ENCODE measurements at places on chromosomes 6 and 20.

GRCh38 chr20:33475381-33476152 is 14.3 kb upstream of the CBFA2T2 start:
- DNase-seq, result no peak

GRCh38 chr20:5234158-5234557 is 82.6 kb downstream of the PROKR2 start:
- no peak for DNase-seq

- peak; percentile 25 for DNase-seq
These were observed 593 bp upstream of the GSTA3 start for GRCh38 chr6:52910091-52910490.

GRCh38 chr6:153215242-153215641 is 84.2 kb upstream of the RGS17 start:
- DNase-seq, result no peak

GRCh38 chr20:45629496-45630100 is at the start of gene WFDC10A:
WFDC10A (plus strand) TSS chr20:45629739; CDS start chr20:45629814, 75 bp downstream.
- DNase-seq, result peak; percentile 59

GRCh38 chr6:52512199-52512598 is 64.7 kb downstream of the TRAM2 start:
- peak; percentile 90 for DNase-seq
